Glutamatergic neuron (in vitro differentiated cells): ENCODE measurements at places on chromosomes 6 and 20.
A peak's percentile ranks its signal among the peaks of the same experiment; 100 is the strongest.

GRCh38 chr6:137903933-137904821 is 37.1 kb downstream of the TNFAIP3 start:
- no peak overlapping the region for H3K27ac ChIP-seq
- no peaks in the 10 kb centered on the region for H3K27me3 ChIP-seq
- no peak for DNase-seq

DNA sequence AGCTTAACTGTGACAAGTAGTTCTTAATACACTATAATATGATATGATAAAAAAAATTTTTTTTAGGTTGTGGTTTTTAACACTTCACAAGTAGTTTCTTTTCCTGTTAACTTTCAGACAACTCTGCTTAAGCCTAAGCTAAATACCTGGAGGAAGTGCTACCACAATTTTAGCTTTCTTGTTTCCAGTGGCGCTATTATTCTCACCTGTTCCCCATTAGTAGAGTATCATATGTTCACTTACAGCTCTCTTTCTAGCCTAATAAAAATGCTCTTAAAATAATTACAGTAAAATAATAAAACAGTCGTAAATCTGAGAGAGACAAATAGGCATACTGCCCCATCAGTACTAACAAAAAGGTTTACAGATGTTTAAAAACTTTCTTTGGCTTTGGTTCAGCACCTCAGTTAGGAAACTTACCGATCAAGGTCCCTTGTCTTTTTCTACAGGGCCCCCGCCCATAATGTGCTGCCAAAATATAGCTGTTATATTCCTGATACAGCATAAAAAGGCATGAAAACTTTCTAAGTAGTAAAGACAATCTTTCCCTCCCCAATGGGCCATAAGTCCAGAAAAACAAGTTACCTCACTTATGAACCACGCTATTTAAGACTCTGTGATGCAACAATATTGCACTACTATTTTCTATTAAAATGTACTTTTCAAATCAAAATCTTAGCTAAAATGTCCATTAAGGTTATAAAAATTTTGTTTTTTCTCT is 57.9 kb downstream of the SESN1 start:
- no peaks in the 10 kb centered on the region for H3K36me3 ChIP-seq
- no peaks in the 10 kb centered on the region for H3K27me3 ChIP-seq
- H3K4me3 ChIP-seq = no peak overlapping the region
- no peak overlapping the region for H3K27ac ChIP-seq

DNA sequence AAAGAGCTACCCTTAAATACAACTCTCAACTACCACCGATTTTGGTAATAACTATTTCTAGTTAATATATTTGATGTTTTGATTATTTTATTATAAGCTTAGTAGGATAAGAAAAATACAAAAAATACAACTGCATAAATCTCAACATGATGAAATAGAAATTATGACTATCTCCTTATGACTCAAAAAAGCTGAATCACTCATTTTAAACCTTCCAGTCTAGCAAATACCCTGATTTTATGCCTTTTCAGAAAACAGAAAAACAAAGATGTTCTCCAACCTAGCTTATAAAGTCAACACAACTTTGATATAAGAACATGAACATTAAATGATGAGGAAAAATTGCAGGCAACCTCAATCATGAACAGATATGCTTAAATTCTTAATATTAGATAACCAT is 40.2 kb upstream of the DSE start:
- H3K4me3 ChIP-seq = no peak overlapping the region
- no peak overlapping the region for H3K27ac ChIP-seq
- DNase-seq = no peak
- no peaks in the 10 kb centered on the region for H3K27me3 ChIP-seq

DNA sequence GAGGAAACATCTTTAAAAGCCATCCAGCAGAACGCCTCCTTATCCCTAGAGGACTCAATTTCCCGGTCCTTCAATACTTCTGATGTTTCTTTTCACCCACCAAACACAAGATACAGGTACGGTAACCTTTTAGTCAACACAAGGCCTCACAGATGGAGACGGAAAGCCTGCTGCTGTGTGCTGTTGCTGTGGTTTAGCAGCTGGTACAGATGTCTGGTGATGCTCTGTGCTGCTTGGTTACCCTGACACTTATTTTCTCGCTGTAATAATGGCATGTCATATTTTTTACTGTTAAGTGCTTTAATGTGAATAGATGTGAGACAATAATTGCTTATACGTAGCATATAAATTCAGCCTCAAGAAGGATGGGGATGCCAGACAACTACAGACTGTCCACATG is 25.3 kb downstream of the GMDS start:
- no peaks in the 10 kb centered on the region for H3K36me3 ChIP-seq
- no peak overlapping the region for H3K4me3 ChIP-seq
- peak overlapping the region; percentile 56 for H3K27ac ChIP-seq
- peaks cover 25% of the 10 kb centered on the region for H3K4me1 ChIP-seq
- H3K27me3 ChIP-seq = no peaks in the 10 kb centered on the region

DNA sequence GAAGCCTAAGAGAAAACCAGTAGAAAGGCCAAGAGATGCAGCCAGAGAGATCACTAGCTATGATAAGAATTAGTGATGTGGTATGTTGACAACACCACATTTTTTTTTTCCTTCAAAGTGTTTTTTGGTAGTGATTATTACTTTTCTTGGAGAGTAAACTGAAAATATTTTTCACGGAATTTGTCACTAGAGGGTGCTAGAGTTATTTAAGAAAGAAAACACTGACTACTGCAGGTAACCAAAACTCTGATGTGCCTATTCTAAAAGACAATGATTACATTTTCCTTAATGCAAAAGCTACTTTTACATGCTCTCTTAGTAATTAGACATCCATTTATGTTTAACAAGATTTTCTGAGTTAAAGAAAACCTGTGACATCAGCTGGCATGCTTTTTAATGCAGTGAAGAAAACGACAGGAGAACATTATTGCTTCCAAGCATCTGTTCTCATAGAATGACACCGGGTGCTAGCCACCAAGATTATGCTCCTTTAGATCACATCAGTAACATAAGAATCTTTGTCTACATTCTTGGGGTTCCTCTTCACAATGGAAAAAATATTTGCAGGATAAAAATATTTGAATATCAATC is 28.8 kb downstream of the RWDD2A start:
- no peak overlapping the region for H3K4me3 ChIP-seq
- no peaks in the 10 kb centered on the region for H3K27me3 ChIP-seq
- H3K36me3 ChIP-seq = no peaks in the 10 kb centered on the region

DNA sequence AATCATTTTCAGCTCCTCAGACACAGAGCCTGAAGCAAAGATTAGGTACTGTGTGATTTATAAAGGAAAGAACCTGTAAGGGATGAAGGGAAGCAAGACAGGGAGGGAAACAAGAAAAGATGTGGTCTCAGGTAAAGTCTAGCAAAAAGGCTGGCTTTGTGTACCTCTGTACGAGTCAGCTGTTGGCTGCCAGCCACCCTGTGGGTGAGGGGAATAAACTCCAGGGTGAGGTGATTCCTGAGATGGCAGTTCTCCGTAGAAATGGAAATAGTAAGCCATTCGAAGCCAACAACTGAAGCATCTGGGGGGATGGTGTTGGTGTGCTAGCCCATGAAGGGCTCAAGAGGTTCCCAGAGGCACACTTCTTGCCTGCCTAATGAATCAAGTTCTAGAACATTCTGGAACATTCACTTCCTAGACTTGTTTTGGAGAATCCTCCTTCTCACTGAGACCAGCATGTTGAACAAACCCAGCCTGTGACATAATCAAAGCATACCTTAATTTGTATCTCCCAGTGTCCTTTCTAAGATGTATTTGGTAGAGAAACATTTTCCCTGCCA is 10.6 kb upstream of the TTPAL start:
- H3K4me1 ChIP-seq = peaks cover 4% of the 10 kb centered on the region
- H3K36me3 ChIP-seq = no peaks in the 10 kb centered on the region
- H3K27me3 ChIP-seq = no peaks in the 10 kb centered on the region

DNA sequence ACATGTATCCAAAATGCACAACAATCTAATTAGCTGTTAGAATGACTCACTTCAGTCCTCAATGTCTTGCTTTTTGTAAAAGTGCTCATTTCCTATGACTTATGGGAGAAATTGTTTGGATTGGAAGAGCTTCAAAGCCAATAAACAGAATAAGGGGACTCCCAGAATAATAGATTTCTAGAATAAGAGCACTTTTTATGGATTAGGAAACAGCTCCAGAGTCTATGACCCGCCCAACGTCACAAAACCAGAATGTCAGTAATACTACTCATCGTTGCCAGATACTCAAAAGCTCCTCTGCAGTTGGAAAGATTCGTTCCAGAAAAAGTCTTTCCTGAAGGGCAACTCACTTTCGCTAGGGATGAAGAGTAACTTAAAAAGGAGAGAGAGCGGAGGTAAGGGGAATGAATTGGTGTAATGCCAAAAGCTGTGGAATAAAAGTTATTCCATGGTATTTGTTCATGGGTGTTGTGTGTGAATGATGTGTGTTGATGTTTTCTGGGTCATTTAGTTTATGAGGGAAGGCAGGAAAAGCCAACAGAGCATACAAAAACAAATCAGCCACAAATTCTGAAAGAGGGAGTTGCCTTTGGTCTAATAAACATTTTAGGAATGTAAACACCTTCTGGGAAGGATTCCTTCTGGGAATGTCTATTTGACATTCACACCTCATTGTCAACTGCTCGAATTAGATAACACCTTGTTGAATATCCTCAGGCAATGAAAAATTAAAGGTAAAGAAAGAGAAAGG is 64.6 kb downstream of the SYNE1 start:
- no peaks in the 10 kb centered on the region for H3K27me3 ChIP-seq
- peaks cover 2% of the 10 kb centered on the region for H3K4me1 ChIP-seq
- no peaks in the 10 kb centered on the region for H3K36me3 ChIP-seq
- H3K4me3 ChIP-seq = no peak overlapping the region
- H3K27ac ChIP-seq = no peak overlapping the region
- DNase-seq = no peak

DNA sequence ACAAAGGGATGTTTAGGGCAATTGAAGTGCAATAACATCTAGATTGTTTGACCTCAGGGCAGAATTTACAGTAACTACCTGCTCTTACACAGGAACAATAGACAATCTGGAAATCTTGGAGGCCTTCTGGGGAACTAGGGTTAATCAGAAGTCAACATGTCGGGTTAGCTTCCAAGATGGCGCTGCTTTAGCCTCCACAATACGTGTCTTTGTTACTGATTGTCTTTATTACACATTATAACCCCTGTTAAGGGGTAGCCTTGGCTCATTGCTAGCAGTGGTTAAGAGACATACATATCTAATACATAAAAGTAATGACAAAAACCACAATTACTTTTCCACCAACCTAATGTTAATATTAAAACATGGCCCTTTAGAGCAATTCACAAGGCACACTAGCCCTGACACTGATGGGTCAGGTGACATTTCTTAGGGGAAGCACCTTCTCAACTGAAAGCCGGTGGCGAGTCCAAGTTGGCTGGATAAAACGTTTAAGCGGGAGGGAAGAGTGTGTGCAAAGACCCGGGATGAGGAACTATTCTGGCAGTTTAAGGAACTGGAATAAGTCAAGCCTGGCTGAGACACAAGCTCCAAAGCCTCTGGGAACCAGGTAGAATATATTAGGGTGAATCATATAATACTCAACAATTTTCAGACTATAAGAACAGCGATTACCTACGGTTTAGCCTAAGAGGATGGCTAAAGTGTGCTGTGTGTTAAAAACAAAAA is 236.9 kb downstream of the BCAS1 start:
- peaks cover 1% of the 10 kb centered on the region for H3K4me1 ChIP-seq
- no peaks in the 10 kb centered on the region for H3K36me3 ChIP-seq
- no peaks in the 10 kb centered on the region for H3K27me3 ChIP-seq
- no peak for DNase-seq
- no peak overlapping the region for H3K27ac ChIP-seq

- H3K36me3 ChIP-seq = no peaks in the 10 kb centered on the region
- DNase-seq = no peak
- H3K27me3 ChIP-seq = no peaks in the 10 kb centered on the region
- no peak overlapping the region for H3K4me3 ChIP-seq
- no peak overlapping the region for H3K27ac ChIP-seq
Observed at GRCh38 chr6:70863343-70863742, 93.5 kb downstream of the B3GAT2 start.

GRCh38 chr6:34358389-34358905 is 34.0 kb downstream of the NUDT3 start:
- H3K4me1 ChIP-seq = peaks cover 37% of the 10 kb centered on the region
- H3K27me3 ChIP-seq = peaks cover 2% of the 10 kb centered on the region

- DNase-seq = no peak
- H3K4me3 ChIP-seq = no peak overlapping the region
- no peaks in the 10 kb centered on the region for H3K36me3 ChIP-seq
- no peak overlapping the region for H3K27ac ChIP-seq
- H3K4me1 ChIP-seq = no peaks in the 10 kb centered on the region
- H3K27me3 ChIP-seq = no peaks in the 10 kb centered on the region
Observed at GRCh38 chr6:55729665-55730064, 145.7 kb downstream of the BMP5 start.

GRCh38 chr20:33316343-33316742 is 33.3 kb downstream of the BPIFB1 start:
- H3K4me3 ChIP-seq = no peak overlapping the region
- H3K4me1 ChIP-seq = peaks cover 5% of the 10 kb centered on the region
- H3K36me3 ChIP-seq = no peaks in the 10 kb centered on the region
- DNase-seq = no peak

GRCh38 chr20:13338999-13339411 is 117.9 kb downstream of the ISM1 start:
- H3K27ac ChIP-seq = no peak overlapping the region
- H3K4me3 ChIP-seq = no peak overlapping the region
- DNase-seq = no peak
- peaks cover 5% of the 10 kb centered on the region for H3K27me3 ChIP-seq
- no peaks in the 10 kb centered on the region for H3K36me3 ChIP-seq

GRCh38 chr20:1827974-1828785 is 67.0 kb upstream of the SIRPA start:
- no peak for DNase-seq
- peaks cover 5% of the 10 kb centered on the region for H3K36me3 ChIP-seq
- H3K27ac ChIP-seq = no peak overlapping the region

- no peak for DNase-seq
- H3K4me3 ChIP-seq = no peak overlapping the region
- H3K27me3 ChIP-seq = peaks cover 4% of the 10 kb centered on the region
- peaks cover 4% of the 10 kb centered on the region for H3K36me3 ChIP-seq
- H3K27ac ChIP-seq = no peak overlapping the region
- H3K4me1 ChIP-seq = peaks cover 6% of the 10 kb centered on the region
Observed at GRCh38 chr6:34202329-34203201, 34.1 kb upstream of the HMGA1 start.

GRCh38 chr20:2708665-2709064 is 16.1 kb downstream of the EBF4 start:
- H3K27ac ChIP-seq = no peak overlapping the region
- H3K36me3 ChIP-seq = no peaks in the 10 kb centered on the region
- no peaks in the 10 kb centered on the region for H3K4me1 ChIP-seq

GRCh38 chr6:135439549-135439948 is 58.0 kb downstream of the AHI1 start:
- H3K27me3 ChIP-seq = no peaks in the 10 kb centered on the region
- H3K27ac ChIP-seq = no peak overlapping the region
- no peaks in the 10 kb centered on the region for H3K4me1 ChIP-seq
- H3K4me3 ChIP-seq = no peak overlapping the region
- DNase-seq = no peak

GRCh38 chr6:14517516-14518105 is 400.0 kb downstream of the CD83 start:
- H3K36me3 ChIP-seq = no peaks in the 10 kb centered on the region
- peaks cover 5% of the 10 kb centered on the region for H3K27me3 ChIP-seq
- no peak for DNase-seq
- H3K4me1 ChIP-seq = peaks cover 19% of the 10 kb centered on the region
- H3K4me3 ChIP-seq = no peak overlapping the region

GRCh38 chr6:3742426-3743344 is 8.8 kb downstream of the PXDC1 start:
- H3K27ac ChIP-seq = peak overlapping the region; percentile 62
- DNase-seq = peak; percentile 92
- no peaks in the 10 kb centered on the region for H3K36me3 ChIP-seq
- H3K4me1 ChIP-seq = peaks cover 24% of the 10 kb centered on the region
- peaks cover 5% of the 10 kb centered on the region for H3K27me3 ChIP-seq

- H3K36me3 ChIP-seq = peaks cover 8% of the 10 kb centered on the region
- H3K4me1 ChIP-seq = no peaks in the 10 kb centered on the region
- DNase-seq = no peak
Observed at GRCh38 chr6:115194981-115195638, 852.3 kb upstream of the HS3ST5 start.
